ENCODE measurements at places on chromosomes 11 and 22.

GRCh38 chr11:126655807-126656128 is 300.3 kb downstream of the ST3GAL4 start:
- no peaks in the 10 kb centered on the region for H3K36me3 ChIP-seq
- DNase-seq: no peak
- no peaks in the 10 kb centered on the region for H3K27me3 ChIP-seq
- no peaks in the 10 kb centered on the region for H3K4me1 ChIP-seq

DNA sequence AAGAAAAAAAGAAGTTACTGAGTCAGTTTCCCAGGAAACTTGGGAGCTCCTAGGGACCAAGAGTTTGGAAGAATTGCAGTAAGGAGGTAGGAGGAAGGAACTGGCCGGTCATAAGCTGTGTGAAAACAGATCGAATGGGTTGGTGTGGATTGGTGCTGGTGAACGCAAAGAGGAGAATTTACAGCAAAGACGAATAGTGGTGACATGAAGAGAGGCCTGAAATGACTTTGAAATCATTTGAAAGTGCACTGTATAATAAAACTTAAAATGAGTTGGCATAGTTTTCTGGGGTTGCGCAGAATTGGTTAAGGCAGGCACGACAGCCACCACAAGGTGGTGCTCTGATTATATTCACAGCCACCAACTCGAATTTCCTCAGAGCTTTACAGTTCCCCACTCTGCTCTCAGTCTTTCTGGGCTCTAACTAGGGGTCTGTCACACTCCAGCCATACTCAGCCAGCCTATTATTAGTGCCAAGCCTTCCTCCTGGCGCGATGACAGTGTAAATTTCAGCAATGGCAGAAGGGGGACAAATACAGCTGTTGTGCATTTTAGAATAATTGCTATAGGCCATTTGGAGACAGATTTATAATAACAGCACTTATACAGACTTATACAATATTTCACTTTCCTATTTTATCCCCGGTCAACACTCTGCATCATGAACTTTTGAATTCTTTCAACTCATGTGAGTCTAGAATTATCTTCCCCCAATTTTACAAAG is 8.3 kb upstream of the HTR3B start:
- no peak overlapping the region for H3K27ac ChIP-seq
- H3K36me3 ChIP-seq: no peaks in the 10 kb centered on the region
- no peaks in the 10 kb centered on the region for H3K27me3 ChIP-seq
- peak; percentile 46 for DNase-seq
- no peaks in the 10 kb centered on the region for H3K4me1 ChIP-seq
- no peak overlapping the region for H3K4me3 ChIP-seq

GRCh38 chr11:60836866-60837515 is 4.9 kb upstream of the CCDC86 start:
- no peaks in the 10 kb centered on the region for H3K27me3 ChIP-seq
- no peaks in the 10 kb centered on the region for H3K36me3 ChIP-seq

DNA sequence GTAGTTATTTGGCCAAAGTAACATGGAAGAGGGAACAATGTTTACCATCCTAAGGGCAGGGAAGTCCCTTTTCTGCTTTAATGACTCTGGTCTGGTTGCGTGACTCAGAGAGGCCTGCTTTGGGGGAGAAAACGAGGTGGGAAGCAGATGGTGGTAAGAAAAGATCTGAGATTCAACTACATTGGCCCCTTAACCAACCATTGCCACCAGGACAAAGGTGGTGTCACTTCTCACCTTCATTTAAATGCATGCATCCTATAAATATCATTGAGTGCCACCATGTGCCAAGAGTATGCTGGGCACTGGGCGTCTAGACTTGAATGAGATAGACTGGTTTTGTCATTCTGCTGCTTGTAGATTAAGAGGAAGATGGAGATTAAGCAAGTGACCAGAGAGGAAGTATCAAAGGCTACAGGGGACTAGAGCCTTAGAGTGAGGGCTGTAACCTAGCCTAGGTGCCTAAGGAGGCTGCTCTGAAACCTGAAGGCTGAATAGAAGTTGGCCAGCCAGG is 3.6 kb upstream of the SORL1 start:
- no peak overlapping the region for H3K27ac ChIP-seq
- DNase-seq: no peak
- H3K36me3 ChIP-seq: no peaks in the 10 kb centered on the region
- H3K4me3 ChIP-seq: no peak overlapping the region
- H3K27me3 ChIP-seq: no peaks in the 10 kb centered on the region
- no peaks in the 10 kb centered on the region for H3K4me1 ChIP-seq

GRCh38 chr11:111660822-111661221 is 58.6 kb downstream of the SIK2 start:
- no peaks in the 10 kb centered on the region for H3K36me3 ChIP-seq
- H3K4me1 ChIP-seq: peaks cover 8% of the 10 kb centered on the region
- no peak overlapping the region for H3K4me3 ChIP-seq

GRCh38 chr11:69657456-69657910 is 16.5 kb downstream of the CCND1 start:
- no peaks in the 10 kb centered on the region for H3K4me1 ChIP-seq
- DNase-seq: peak; percentile 61
- no peak overlapping the region for H3K27ac ChIP-seq
- no peaks in the 10 kb centered on the region for H3K36me3 ChIP-seq
- no peaks in the 10 kb centered on the region for H3K27me3 ChIP-seq

GRCh38 chr22:39179841-39180335 is 27.4 kb upstream of the CBX7 start:
- no peak overlapping the region for H3K27ac ChIP-seq
- H3K4me1 ChIP-seq: no peaks in the 10 kb centered on the region
- no peak overlapping the region for H3K4me3 ChIP-seq
- no peaks in the 10 kb centered on the region for H3K36me3 ChIP-seq

DNA sequence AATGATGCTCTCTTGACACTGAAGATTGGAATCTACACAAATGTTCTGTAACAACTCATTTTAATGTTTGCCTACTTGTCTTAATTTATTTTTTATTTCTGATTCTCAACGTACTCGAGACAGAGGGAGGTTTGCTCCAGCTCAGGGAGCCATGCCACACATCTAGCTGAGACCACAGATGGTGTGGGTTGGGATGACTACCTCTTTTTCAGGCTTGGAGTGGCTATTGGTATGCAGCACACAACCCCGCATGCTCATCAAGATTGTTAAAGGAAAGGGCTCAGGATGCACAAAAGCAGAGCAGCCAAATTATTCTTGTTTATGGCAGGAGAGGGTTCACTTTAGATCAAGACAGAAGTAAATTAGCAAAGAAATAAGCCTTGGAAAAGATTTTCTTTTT is 424.5 kb downstream of the OPCML start:
- H3K36me3 ChIP-seq: no peaks in the 10 kb centered on the region
- no peak overlapping the region for H3K27ac ChIP-seq
- no peaks in the 10 kb centered on the region for H3K4me1 ChIP-seq
- H3K4me3 ChIP-seq: no peak overlapping the region
- DNase-seq: no peak

DNA sequence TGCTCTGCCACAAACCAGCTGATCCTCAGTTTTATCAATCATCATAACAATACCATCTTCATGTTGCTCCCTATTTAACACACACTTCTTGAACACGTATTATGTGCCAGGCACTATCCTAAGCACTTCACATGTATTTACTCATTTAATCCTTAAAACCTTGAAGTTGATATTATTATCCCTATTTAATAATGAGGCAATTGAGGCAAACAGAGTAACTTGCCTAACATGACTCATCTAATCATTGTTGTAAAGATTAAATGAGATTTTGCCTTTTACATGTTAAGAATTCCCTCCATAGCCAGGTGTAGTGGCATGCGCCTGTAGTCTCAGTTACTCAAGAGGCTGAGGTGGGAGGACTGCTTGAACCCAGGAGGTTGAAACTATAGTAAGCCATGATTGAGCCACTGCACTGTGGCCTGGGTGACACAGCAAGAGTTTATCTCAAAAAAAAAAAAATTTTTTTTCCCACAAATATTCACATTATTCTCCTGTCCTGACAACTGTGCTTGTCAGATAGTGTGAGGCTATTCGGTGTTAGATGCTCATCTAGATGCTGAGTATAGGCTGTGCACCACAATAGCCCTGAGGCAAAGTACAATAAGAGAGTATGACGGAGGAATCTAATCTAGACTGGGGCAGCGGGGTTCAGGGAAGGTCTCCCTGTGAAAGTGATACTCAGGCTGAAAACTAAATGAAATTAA is 13.4 kb downstream of the CKAP5 start:
- no peaks in the 10 kb centered on the region for H3K4me1 ChIP-seq
- no peak overlapping the region for H3K27ac ChIP-seq

GRCh38 chr11:11669233-11669846 is 47.5 kb upstream of the GALNT18 start:
- H3K4me1 ChIP-seq: no peaks in the 10 kb centered on the region
- no peak overlapping the region for H3K27ac ChIP-seq
- no peaks in the 10 kb centered on the region for H3K27me3 ChIP-seq
- no peaks in the 10 kb centered on the region for H3K36me3 ChIP-seq

GRCh38 chr22:41123151-41123550 is 30.8 kb downstream of the EP300 start:
- H3K4me1 ChIP-seq: no peaks in the 10 kb centered on the region
- DNase-seq: no peak
- H3K27me3 ChIP-seq: no peaks in the 10 kb centered on the region
- no peak overlapping the region for H3K4me3 ChIP-seq
- H3K27ac ChIP-seq: no peak overlapping the region

- DNase-seq: no peak
- H3K27me3 ChIP-seq: no peaks in the 10 kb centered on the region
- no peaks in the 10 kb centered on the region for H3K4me1 ChIP-seq
- no peak overlapping the region for H3K4me3 ChIP-seq
These were observed 70.6 kb downstream of the DDIAS start for GRCh38 chr11:82972103-82972502.

DNA sequence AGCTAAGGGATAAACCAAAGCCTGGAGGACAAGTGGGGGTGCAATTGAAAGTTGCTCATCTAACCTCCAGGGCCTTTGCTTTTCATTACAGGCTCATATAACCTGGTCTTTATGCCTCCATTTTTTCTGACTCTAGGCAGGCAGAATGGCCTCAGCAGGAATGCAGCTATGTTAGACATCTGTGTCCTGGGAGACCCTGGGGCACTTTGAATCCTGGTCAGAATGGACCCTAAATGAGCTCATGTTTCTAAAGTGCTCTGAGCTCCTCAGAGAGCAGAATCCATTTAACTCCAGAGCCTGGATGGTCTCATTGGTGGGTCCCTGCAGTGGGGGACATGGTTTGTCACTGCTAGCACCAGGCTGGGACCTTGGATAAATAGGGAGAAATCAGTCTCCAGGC is 177.3 kb downstream of the KIRREL3 start:
- DNase-seq: no peak
- H3K36me3 ChIP-seq: no peaks in the 10 kb centered on the region
- no peak overlapping the region for H3K27ac ChIP-seq
- H3K27me3 ChIP-seq: no peaks in the 10 kb centered on the region
- H3K4me1 ChIP-seq: no peaks in the 10 kb centered on the region

- no peak overlapping the region for H3K4me3 ChIP-seq
- peak; percentile 45 for DNase-seq
- peaks cover 7% of the 10 kb centered on the region for H3K36me3 ChIP-seq
- H3K27me3 ChIP-seq: no peaks in the 10 kb centered on the region
- H3K4me1 ChIP-seq: no peaks in the 10 kb centered on the region
These were observed 6.5 kb downstream of the FRMD8 start for GRCh38 chr11:65392899-65393298.

- peak; percentile 54 for DNase-seq
- H3K27me3 ChIP-seq: peaks cover 3% of the 10 kb centered on the region
- no peak overlapping the region for H3K27ac ChIP-seq
- peaks cover 9% of the 10 kb centered on the region for H3K36me3 ChIP-seq
- H3K4me1 ChIP-seq: peaks cover 19% of the 10 kb centered on the region
- no peak overlapping the region for H3K4me3 ChIP-seq
These were observed 1.6 kb downstream of the YIF1A start for GRCh38 chr11:66287211-66287888.

DNA sequence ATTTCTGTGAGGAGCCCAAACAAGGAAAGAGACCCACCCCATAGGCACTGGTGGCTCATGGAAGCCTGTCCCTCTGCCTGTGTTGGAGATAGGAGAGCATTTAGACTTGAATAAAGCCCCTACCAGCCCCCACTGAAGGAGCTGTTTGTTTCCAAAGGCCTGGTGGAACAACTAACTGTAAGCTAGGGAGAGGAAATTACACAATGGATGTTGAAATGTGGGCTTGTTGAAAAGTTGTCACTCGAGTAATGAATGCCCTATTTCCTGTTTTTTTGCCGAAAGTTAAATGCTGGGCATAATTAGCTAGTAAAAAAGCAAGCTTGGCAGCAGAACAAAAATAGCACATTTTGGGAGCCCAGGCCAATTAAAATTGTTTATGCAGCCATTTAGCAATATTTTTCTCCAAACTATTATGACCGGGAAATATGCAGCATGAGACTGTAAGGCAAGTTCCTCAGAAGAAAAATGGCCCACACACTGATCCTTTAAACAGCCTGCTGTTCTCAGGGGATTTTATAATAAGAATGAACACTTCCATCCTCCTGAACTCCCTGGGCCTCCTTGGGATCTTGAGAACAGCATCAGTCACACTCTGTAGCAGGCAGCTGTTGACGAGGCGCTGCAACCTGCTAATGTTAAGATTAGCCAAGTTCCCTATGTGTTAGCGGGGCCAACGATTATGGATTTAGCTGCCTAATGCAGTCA is 38.6 kb upstream of the LMO2 start:
- peak overlapping the region; percentile 26 for H3K27ac ChIP-seq
- H3K36me3 ChIP-seq: no peaks in the 10 kb centered on the region
- H3K4me3 ChIP-seq: no peak overlapping the region
- no peaks in the 10 kb centered on the region for H3K27me3 ChIP-seq
- peaks cover 20% of the 10 kb centered on the region for H3K4me1 ChIP-seq

- DNase-seq: peak; percentile 69
- peak overlapping the region; percentile 57 for H3K27ac ChIP-seq
- peak overlapping the region; percentile 36 for H3K4me3 ChIP-seq
- no peaks in the 10 kb centered on the region for H3K36me3 ChIP-seq
- peaks cover 8% of the 10 kb centered on the region for H3K4me1 ChIP-seq
These were observed 840 bp downstream of the GRAMD1B start for GRCh38 chr11:123430721-123431497.

DNA sequence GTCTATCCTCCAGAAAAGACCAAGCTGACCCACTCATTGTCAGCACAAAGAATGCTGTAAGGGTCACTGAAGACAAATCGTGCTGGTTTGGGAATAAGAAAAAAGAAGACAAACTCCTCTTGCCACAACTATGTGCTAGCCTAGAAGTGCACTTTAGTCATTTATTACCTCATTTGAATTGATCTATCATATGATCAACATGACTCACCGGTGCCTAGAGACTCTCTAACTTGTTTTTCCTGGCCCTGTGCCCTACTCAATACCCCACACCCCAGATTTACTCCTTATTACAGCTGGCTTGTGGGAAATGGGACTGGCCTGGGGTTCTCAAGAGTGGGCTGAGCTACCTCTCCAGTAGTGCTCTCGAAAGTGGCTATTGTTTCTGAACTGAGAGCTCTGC is 35.9 kb upstream of the HORMAD2 start:
- no peaks in the 10 kb centered on the region for H3K36me3 ChIP-seq
- H3K4me3 ChIP-seq: no peak overlapping the region
- DNase-seq: no peak
- peaks cover 19% of the 10 kb centered on the region for H3K4me1 ChIP-seq
- H3K27ac ChIP-seq: peak overlapping the region; percentile 34

DNA sequence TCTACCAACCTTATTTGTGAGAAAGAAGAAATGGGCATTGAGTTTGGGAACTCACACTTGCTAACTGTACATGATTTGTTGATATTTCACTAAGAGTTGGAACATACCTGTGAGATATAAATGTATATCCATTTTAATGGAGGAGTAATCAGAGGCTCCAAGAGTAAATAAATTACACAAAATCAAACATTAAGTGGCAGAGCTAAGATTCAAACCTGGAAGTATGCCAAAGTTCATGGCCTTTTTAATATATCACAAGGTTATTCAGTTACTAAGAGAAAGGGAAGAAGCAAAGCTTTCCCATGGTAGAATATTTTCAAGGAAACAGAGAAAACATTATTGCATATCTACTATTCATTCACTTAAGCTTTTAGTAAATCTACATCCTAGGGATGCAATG is 1641.1 kb downstream of the FAM181B start:
- H3K27me3 ChIP-seq: no peaks in the 10 kb centered on the region
- no peaks in the 10 kb centered on the region for H3K4me1 ChIP-seq
- H3K4me3 ChIP-seq: no peak overlapping the region
- no peak overlapping the region for H3K27ac ChIP-seq
- DNase-seq: no peak
